Peyer's patch (tissue), 4 donors: ENCODE measurements at places on chromosomes 16 and 17.

GRCh38 chr16:14409563-14409962, 220.5 kb downstream of the PARN start:
- H3K27me3 ChIP-seq = no peaks in the 10 kb centered on the region
- DNase-seq = no peak
- no peaks in the 10 kb centered on the region for H3K36me3 ChIP-seq
- no peaks in the 10 kb centered on the region for H3K4me1 ChIP-seq
- H3K27ac ChIP-seq = no peak overlapping the region

DNA sequence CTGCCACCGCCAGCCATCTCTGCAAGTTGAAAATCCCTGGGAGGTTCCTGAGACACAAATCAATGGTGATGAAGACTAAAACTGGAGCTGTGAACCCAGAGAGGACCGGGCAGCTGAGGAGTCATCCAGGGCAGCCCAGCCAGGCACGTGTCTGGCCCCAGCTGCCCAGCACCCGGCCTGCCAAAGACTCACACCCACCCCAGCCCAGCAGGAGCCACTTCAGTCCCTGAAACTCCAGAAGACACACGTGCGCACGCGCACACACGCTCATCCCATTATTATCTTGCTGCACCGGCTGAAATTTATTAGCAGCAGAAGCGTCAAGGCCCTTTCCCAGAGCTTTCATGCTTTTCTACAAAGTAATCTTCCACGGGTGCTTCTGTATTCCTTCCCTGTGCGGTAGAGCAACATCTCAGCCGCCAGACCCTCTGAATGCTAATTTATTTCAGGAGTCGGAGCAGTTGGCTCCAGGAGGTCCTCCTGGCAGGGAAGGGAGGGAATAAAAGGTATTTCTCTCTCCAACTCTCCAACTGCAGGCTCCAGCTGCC, 59.8 kb upstream of the RBFOX3 start:
- H3K36me3 ChIP-seq = no peaks in the 10 kb centered on the region
- no peak overlapping the region for H3K4me3 ChIP-seq
- H3K4me1 ChIP-seq = no peaks in the 10 kb centered on the region
- H3K27ac ChIP-seq = no peak overlapping the region
- DNase-seq = no peak

DNA sequence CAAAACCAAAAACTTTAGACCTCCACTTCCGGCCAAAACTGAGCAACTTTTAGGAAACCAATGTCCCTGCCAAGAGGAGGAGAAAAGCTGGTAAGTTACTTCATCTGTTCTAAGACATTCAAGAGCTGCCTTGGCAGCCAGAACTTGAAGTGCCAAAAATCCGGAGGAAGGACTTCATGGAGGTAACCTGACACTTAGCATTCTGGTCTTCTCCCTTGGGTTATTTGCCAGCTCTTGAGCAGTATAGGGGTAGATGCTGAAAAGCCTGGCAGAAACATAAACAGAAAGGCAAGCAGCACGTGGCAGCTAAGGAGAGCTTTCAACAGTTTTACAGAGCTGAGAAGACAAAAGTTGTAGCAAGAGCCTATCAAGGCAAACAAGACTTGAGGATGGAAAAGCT, 53.2 kb downstream of the CDYL2 start:
- no peaks in the 10 kb centered on the region for H3K27me3 ChIP-seq
- no peaks in the 10 kb centered on the region for H3K36me3 ChIP-seq
- DNase-seq = no peak
- H3K27ac ChIP-seq = no peak overlapping the region
- no peak overlapping the region for H3K4me3 ChIP-seq

DNA sequence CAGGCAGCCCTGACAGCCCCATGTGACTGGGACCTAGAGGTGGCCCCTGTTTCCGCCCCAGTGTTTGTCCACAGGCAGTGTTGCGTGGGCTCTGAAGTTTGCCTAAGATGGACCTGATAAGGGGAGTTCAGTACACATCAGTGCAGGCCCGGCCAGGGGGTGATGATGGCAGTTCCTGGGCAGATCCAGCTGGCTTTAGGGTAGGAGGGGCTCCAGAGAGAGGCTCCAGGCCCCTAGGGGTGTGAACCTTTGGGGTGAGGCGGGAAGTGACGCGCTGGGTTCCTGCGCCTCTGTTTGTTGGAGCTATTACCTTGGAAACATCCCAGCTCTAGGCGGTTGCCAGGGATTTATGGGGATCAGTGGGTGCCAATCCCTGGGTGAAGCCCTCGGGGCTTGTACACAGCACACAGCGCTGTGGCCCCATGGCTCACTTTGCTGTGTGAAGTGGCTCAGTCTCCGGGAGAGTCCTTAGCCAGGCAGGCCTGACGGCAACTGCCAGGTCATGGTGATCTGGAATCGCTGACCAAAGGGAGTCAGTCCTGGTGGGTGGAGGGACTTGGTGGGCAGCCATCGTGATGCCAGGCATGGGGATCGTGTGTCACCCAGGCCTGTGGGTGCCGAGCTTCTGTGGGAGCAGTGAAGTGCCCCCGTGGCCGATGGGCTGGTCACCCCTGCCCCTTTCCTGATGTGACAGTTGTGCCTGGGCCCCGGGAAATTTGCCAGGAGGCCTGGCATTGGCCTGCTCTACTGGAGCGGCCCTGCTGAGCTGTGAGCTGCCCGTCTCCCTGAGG, 146.1 kb downstream of the SEC14L1 start:
- no peaks in the 10 kb centered on the region for H3K27me3 ChIP-seq
- peak; percentile 86 for DNase-seq
- peaks cover under 1% of the 10 kb centered on the region for H3K4me1 ChIP-seq
- H3K4me3 ChIP-seq = no peak overlapping the region
- H3K36me3 ChIP-seq = no peaks in the 10 kb centered on the region

DNA sequence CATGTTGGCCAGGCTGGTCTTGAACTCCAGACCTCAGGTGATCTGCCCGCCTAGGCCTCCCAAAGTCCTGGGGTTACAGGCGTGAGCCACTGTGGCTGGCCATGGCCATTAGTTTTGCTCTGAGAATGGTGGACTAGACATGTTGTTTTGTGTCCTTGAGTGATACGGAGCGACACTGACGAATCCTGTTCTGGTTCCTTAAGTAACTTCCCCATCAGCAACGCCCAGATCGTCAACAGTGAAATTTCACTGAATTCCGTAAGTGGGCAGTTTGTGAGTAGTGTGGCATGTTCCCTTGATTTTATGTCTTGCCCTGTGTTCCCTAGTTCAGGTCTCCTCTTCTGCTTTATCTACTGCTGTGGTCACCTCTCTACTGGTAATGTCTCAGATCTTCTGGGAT, 67.4 kb downstream of the SNX29 start:
- H3K4me3 ChIP-seq = no peak overlapping the region
- DNase-seq = no peak
- no peak overlapping the region for H3K27ac ChIP-seq
- no peaks in the 10 kb centered on the region for H3K4me1 ChIP-seq

- H3K27me3 ChIP-seq = peaks cover 21% of the 10 kb centered on the region
- no peaks in the 10 kb centered on the region for H3K36me3 ChIP-seq
- DNase-seq = no peak
- no peaks in the 10 kb centered on the region for H3K4me1 ChIP-seq
- no peak overlapping the region for H3K27ac ChIP-seq
- H3K4me3 ChIP-seq = no peak overlapping the region
Observed at GRCh38 chr17:82367724-82368524, 3.6 kb upstream of the UTS2R start.

DNA sequence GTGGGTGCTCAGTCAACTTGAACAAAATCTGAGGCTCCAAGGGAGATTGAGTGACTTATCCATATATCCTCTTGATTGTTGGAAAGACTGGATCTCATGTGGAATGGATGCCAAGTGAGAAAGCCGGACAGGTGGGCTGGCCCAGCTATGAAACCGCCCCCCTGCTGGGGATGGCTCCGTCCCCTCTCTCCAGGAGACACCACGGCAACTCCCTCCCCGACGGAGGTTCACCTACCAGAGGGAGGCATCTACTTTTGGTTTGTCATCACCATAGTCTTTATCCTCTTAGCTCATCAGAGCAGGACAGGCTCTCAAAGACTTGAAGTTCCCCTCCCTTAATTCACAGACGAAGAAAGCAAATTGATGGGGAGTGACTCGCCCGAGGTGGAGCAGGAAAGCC, 1.8 kb upstream of the ALG1 start:
- H3K36me3 ChIP-seq = peaks cover 2% of the 10 kb centered on the region
- no peak overlapping the region for H3K4me3 ChIP-seq
- peaks cover 18% of the 10 kb centered on the region for H3K4me1 ChIP-seq
- DNase-seq = no peak

DNA sequence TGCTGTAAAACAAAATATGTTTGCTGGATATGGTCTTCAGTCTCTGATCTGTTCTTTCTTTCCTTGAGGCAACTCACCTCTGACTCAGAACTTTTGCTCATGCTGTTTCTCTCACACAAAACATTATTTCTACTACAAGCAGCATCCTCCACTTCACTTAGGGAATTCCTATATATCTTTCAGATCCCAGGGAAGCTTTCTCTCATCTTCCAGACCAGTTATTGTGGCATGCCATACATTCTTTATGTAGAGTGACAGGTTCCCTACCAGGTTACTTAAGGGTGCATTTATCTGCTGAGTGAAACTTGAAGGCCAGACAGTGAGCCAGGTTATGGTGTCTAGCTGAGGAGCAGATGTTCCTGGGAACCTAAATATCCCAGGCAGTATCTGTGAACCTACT, 1226.0 kb downstream of the CDH8 start:
- H3K36me3 ChIP-seq = no peaks in the 10 kb centered on the region
- H3K27me3 ChIP-seq = no peaks in the 10 kb centered on the region
- no peak for DNase-seq
- H3K4me3 ChIP-seq = no peak overlapping the region

DNA sequence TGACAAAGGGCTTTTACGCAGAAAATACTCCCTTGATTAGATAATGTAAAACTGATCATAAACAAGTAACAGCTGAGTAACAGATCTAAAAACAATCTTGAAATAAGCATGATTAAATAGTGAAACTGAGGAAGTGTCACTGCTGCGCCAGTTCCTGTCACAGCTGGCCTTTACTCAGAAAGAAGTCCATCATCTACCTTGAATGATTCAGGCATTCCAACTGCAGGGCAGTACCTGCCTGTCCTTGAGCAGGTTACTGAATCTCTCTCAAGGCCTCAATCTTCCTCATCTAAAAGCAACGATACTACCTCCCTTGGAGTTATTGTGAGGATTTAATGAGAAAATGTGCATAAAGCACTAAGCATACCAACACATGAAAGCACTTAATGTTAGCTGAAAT, 12.7 kb downstream of the PHLPP2 start:
- peak overlapping the region; percentile 34 for H3K27ac ChIP-seq
- no peaks in the 10 kb centered on the region for H3K4me1 ChIP-seq
- no peaks in the 10 kb centered on the region for H3K27me3 ChIP-seq
- DNase-seq = no peak

- H3K27me3 ChIP-seq = no peaks in the 10 kb centered on the region
- DNase-seq = no peak
- no peak overlapping the region for H3K4me3 ChIP-seq
- no peaks in the 10 kb centered on the region for H3K36me3 ChIP-seq
- no peak overlapping the region for H3K27ac ChIP-seq
Observed at GRCh38 chr17:7313088-7313889, 1.9 kb downstream of the GPS2 start.

DNA sequence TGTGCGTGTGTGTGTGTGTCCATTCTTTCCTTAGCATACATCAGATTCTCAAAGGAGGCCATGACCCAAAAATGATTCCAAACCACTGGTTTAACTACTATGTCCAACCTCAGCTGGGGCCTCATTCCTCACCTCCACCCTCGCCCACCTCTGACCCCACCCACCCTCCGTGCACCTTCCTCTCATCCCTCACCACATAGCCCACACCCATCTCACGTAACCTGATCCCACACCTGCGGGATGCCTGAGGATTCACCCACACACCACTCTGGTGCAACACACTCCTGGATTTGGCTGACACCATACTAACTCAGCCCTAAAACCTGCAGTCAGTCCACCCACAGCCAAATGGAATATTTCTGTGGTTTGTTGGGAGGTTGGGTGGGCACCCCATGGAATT, 3.3 kb upstream of the CSNK2A2 start:
- H3K4me3 ChIP-seq = no peak overlapping the region
- no peak overlapping the region for H3K27ac ChIP-seq
- H3K27me3 ChIP-seq = no peaks in the 10 kb centered on the region
- no peak for DNase-seq
- H3K36me3 ChIP-seq = peaks cover 2% of the 10 kb centered on the region

DNA sequence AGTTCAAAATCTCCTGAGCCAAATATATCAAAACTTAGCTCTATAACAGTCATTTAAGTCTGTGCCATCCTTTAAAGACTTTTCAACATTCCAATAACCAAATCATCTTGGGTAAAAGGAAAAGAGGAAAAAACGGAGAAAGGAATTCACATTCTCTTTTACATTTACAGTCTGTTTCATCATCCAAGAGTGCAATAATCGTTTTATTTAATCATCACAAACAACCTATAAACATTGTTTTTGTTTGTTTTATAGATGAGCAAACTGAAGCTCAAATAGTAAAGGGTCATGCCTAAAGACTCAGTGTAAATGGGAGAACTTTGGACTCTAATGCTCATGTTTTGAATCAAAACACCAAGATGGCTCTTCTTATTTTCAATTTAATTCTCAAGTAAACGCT, 252.3 kb downstream of the TOX3 start:
- no peak overlapping the region for H3K4me3 ChIP-seq
- H3K4me1 ChIP-seq = no peaks in the 10 kb centered on the region
- H3K27me3 ChIP-seq = no peaks in the 10 kb centered on the region
- DNase-seq = no peak
- H3K36me3 ChIP-seq = no peaks in the 10 kb centered on the region

GRCh38 chr16:11151885-11152629, 103.9 kb downstream of the SOCS1 start:
- H3K4me3 ChIP-seq = no peak overlapping the region
- no peaks in the 10 kb centered on the region for H3K4me1 ChIP-seq
- H3K27me3 ChIP-seq = no peaks in the 10 kb centered on the region
- DNase-seq = no peak

GRCh38 chr17:19364699-19365498, 2.4 kb upstream of the B9D1 start:
- no peaks in the 10 kb centered on the region for H3K27me3 ChIP-seq
- DNase-seq = no peak

GRCh38 chr17:66115246-66115645, 76.7 kb downstream of the CEP112 start:
- no peaks in the 10 kb centered on the region for H3K36me3 ChIP-seq
- H3K27ac ChIP-seq = no peak overlapping the region
- no peaks in the 10 kb centered on the region for H3K4me1 ChIP-seq
- DNase-seq = no peak
- H3K27me3 ChIP-seq = no peaks in the 10 kb centered on the region

GRCh38 chr16:2243781-2244180, 7.5 kb downstream of the DNASE1L2 start:
- H3K27me3 ChIP-seq = no peaks in the 10 kb centered on the region
- no peak overlapping the region for H3K4me3 ChIP-seq
- no peak for DNase-seq
- no peaks in the 10 kb centered on the region for H3K36me3 ChIP-seq
- no peaks in the 10 kb centered on the region for H3K4me1 ChIP-seq

DNA sequence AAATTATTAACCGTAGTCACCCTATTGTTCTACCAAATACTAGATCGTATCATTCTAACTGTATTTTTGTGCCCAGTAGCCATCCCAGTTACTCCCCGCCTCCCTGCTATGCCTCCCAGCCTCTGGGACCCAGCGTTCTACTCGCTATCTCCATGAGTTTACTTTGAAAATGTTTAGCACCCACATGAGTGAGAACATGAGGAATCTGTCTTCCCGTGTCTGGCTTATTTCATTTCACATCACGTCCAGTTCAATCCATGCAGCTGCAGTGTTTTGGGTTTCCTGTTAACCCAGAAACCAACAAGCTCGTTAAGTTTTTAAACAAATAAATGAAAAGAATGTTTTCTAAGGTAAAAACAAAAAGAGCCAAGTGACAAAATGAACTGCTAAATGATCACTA, 82.1 kb downstream of the VPS53 start:
- peaks cover 12% of the 10 kb centered on the region for H3K4me1 ChIP-seq
- H3K27me3 ChIP-seq = no peaks in the 10 kb centered on the region
- H3K36me3 ChIP-seq = peaks cover 22% of the 10 kb centered on the region
